CD4-positive, alpha-beta memory T cell (primary cell): ENCODE measurements at places on chromosomes 5 and 9. TPM values are rescaled to one million over a fixed set of nuclear protein-coding genes. Genes with fewer than 3 reads are reported as not detected.

The SLC36A3 gene
- not detected for total RNA-seq

The ZDHHC21 gene
- 8.9 TPM for total RNA-seq

The GHR gene
- total RNA-seq = not detected

The COL23A1 gene
- 0.17 TPM for total RNA-seq

The POLR1E gene
- 38.2 TPM for total RNA-seq

The SELENOP gene
- 0.86 TPM for total RNA-seq

The SPOCK1 gene
- total RNA-seq = not detected

The ASTN2 gene
- 5.9 TPM for total RNA-seq

The ALDH1A1 gene
- total RNA-seq = 1.2 TPM

The NR2F1 gene
- total RNA-seq = not detected

The ZSWIM6 gene
- 11.3 TPM for total RNA-seq

GRCh38 chr5:138807182-138807581 is 54.0 kb downstream of the CTNNA1 start:
- no peak overlapping the region for H3K4me3 ChIP-seq
- H3K27me3 ChIP-seq = no peaks in the 10 kb centered on the region
- H3K27ac ChIP-seq = no peak overlapping the region
- no peaks in the 10 kb centered on the region for H3K36me3 ChIP-seq
- DNase-seq = no peak

GRCh38 chr9:5499889-5500398 is 10.4 kb upstream of the PDCD1LG2 start:
- no peaks in the 10 kb centered on the region for H3K27me3 ChIP-seq
- H3K36me3 ChIP-seq = no peaks in the 10 kb centered on the region
- no peaks in the 10 kb centered on the region for H3K4me1 ChIP-seq
- no peak overlapping the region for H3K4me3 ChIP-seq
- no peak overlapping the region for H3K27ac ChIP-seq
- DNase-seq = no peak

DNA sequence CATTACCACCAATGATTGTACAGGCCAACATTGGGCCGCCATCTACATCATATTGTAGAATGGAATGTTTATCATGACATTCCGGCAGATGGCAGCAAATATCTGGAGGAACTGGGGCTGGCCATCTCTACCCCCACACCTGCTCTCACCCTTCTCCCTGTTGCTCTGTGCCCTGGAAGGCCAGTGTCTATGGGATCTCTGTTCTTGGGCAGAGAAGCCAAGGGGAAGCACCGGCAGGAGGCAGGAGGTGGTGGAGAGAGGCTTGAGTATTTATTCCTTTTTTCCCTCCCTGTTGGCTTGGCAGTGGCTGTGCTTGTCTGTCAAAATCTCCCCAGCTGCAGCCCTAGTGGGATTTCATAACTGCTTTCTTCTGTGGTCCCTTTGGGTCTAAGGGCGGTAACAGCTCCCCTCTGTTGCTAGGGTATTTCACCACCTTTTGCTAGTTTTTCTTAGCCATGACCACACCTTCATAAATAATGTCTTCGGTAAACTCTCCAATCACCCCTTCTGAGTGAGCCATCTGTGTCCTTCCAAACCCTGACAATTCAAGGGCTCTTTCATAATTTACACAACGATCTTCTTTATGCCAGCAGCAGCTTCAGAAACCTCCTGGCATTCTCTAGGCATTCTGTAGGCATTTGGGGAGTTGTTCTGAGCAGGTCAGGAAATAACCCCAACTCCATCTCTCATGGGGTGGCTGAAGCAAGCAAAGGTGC is 225.8 kb downstream of the MELK start:
- H3K36me3 ChIP-seq = no peaks in the 10 kb centered on the region
- no peaks in the 10 kb centered on the region for H3K27me3 ChIP-seq
- H3K27ac ChIP-seq = no peak overlapping the region
- H3K4me3 ChIP-seq = no peak overlapping the region
- no peaks in the 10 kb centered on the region for H3K4me1 ChIP-seq

DNA sequence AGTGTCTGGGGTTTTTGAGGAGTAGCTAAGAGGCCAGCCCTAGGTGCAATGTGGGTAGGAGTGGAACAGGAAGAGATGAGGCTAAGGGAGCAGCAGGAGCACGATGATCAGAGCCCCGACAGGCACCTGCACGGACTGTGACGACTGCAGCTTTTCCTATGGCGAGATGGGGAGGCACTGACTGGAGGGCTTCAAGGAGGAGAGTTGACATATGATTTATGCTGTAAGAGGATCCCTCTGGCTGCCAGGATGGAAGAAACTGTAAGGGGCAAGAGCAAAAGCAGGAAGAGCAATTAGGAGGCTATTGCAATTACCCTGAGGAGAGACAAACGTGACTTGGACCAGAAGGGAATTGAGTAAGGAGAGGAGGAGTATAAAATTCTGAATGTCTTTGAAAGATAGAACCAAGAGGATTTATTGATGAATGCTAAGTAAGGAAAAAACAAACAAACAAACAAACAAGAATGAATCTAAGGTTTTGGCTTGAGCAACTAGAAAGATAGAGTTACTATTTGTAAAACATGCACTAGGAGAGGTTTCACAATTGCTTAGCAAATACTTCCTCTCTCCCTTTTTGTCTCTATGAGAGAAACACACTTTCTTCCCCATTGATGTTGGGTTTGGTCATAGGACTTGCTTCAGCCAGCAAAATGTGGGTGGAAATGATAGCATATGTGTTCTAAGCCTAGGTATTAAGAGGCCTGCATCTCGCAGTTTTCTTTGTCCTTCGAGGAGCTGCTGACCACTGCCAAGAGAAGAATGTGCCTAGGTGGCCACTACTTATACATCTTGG is 32.9 kb downstream of the TRPC7 start:
- no peaks in the 10 kb centered on the region for H3K36me3 ChIP-seq
- no peak for DNase-seq
- H3K4me3 ChIP-seq = no peak overlapping the region
- no peaks in the 10 kb centered on the region for H3K27me3 ChIP-seq
- no peaks in the 10 kb centered on the region for H3K4me1 ChIP-seq

GRCh38 chr5:82176115-82176814 is 101.9 kb downstream of the RPS23 start:
- no peak for DNase-seq
- H3K4me1 ChIP-seq = no peaks in the 10 kb centered on the region
- no peak overlapping the region for H3K27ac ChIP-seq
- no peaks in the 10 kb centered on the region for H3K27me3 ChIP-seq

DNA sequence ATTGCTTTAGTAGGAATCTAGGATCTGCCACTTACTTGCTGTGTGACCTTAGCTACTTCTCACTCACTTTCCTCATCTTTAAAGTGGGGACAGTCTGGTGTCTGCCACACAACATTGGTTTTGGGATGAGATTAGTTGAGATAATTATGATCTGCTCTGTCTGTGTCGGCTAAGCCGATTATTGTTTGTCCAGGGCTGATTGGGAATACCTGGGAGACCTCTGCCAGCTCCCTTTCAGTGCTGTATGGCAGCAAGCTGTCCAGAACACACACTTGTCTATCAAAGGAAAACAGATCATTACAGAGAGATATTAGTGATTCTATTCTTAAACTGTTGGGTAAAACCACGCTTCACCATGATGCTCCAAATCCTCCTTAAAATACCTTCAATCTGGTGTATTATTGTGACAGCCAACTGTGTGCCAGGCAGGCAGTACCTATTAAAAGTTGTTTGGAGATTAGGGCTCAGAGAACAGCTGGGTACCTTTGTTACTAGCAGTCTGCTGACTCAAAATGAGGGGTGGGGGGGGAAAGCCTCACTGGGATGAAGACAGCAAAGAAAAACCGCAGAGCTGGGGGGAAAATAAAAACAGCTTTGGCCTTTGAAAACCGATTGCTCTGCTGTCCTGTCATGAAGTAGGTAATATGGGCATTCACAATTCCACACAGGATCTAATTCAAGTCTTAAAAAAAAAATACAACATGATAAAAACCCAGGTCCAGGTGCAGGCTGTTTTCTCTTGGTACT is 458.4 kb upstream of the C9orf72 start:
- no peak overlapping the region for H3K27ac ChIP-seq
- H3K36me3 ChIP-seq = no peaks in the 10 kb centered on the region
- H3K27me3 ChIP-seq = no peaks in the 10 kb centered on the region
- no peak for DNase-seq

- DNase-seq = no peak
- no peak overlapping the region for H3K27ac ChIP-seq
- peaks cover 11% of the 10 kb centered on the region for H3K36me3 ChIP-seq
- no peaks in the 10 kb centered on the region for H3K4me1 ChIP-seq
Measured at GRCh38 chr9:130607640-130608420, 28.5 kb downstream of the FUBP3 start.

- H3K27me3 ChIP-seq = no peaks in the 10 kb centered on the region
- no peak overlapping the region for H3K27ac ChIP-seq
- DNase-seq = no peak
- H3K36me3 ChIP-seq = no peaks in the 10 kb centered on the region
- H3K4me3 ChIP-seq = no peak overlapping the region
Measured at GRCh38 chr9:83424831-83425230, 113.4 kb downstream of the FRMD3 start.

DNA sequence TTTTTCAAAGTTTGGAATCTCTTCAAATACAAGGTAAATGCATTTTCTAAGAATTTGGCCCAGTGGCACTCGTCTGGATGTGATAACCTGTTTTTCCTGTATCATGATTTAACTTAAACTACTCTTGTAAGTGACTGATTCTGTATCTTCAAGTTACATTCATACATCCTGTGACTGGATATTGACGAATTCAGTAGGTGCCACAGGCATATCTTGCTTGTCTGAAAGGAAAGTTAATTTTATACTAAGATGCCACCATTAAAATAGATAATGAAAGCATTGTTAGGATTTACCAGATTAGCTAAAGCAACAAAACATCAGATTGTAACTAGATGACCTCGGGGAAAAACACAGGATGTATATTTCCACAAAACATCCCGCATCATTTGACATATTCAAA is 175.3 kb upstream of the ZNF608 start:
- no peak overlapping the region for H3K4me3 ChIP-seq
- no peak for DNase-seq
- no peaks in the 10 kb centered on the region for H3K4me1 ChIP-seq
- H3K27me3 ChIP-seq = no peaks in the 10 kb centered on the region

DNA sequence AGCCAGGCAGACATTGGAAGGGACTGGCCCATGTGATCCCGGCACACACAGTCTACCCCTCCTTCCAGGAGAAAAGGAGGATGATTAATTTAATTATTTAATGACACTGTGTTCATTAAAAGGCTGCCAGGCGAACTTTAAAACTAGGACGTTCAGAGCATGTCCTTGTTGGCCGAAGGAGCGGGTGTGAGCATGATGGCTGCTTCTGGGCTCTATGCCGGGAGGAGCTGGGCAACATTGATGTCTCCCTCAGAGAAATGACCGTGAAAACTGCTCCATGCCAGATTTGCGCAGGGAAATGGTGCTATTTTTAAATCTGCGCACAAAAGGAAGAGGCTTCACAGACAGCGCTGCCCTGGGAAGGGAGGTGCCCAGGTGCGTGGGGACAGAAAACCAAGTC is 284.9 kb upstream of the IRX4 start:
- H3K4me3 ChIP-seq = no peak overlapping the region
- no peaks in the 10 kb centered on the region for H3K4me1 ChIP-seq
- H3K27ac ChIP-seq = no peak overlapping the region
- H3K27me3 ChIP-seq = no peaks in the 10 kb centered on the region
- no peaks in the 10 kb centered on the region for H3K36me3 ChIP-seq

DNA sequence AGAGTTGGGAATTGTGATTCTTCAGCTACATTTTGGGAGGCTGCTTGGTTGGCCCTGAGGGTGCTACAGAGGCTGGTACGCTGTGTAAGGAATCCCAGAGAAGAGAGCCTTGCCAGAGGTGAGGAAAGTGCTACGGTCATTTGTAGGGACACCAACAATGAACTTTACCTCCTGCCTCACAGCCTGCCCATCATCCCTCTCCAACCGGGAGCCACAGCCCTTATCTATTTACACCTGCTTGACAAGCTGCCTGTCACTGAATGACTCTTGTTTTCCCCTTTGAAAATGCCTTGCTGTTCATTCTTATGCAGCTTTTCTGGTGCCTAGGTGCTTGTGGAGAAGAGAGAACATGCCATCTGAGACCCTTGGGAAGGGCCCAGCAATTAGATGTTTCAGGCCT is 110.8 kb downstream of the PCSK1 start:
- H3K4me3 ChIP-seq = no peak overlapping the region
- no peaks in the 10 kb centered on the region for H3K27me3 ChIP-seq
- H3K36me3 ChIP-seq = no peaks in the 10 kb centered on the region
- H3K27ac ChIP-seq = no peak overlapping the region
